ENCODE measurements at places on chromosomes 6 and 20.

DNA sequence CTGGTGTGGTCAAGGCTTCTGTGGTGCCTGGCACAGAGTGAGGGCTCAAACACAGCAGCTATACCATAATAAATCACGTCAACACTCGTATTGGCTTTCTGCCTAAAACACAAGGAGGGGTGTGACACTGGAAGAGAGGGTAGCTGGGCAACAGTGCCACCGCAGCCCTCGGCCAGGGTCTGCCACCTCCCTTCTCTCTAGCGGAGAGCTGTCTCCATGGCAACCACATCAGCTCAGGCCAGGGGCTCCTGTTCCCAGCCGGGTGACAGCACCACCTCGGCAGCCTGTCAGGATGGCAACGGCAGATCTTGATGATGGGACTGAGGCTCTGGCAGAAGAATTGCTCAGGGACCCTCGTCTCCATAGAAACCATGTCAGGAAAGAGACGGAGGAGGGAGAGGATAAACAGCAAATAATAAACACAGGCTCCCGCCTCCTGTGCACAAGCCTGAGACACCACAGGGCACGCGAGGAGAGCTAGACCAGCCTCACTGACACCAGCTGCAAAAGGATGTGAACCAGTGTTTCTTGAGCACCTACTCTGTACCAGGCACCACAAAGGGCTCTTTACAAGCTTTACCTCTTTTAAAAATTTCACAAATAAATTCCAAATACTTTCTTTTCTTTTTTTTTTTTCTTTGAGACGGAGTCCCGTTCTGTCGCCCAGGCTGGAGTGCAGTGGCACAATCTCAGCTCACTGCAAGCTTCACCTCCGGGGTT is 50.4 kb upstream of the TLDC2 start:
- DNase-seq = no peak

GRCh38 chr6:166179704-166180103 is 12.1 kb upstream of the TBXT start:
- no peak for DNase-seq

- DNase-seq = peak; percentile 44
Measured at GRCh38 chr6:7910298-7910653, 312 bp downstream of the TXNDC5 start.

DNA sequence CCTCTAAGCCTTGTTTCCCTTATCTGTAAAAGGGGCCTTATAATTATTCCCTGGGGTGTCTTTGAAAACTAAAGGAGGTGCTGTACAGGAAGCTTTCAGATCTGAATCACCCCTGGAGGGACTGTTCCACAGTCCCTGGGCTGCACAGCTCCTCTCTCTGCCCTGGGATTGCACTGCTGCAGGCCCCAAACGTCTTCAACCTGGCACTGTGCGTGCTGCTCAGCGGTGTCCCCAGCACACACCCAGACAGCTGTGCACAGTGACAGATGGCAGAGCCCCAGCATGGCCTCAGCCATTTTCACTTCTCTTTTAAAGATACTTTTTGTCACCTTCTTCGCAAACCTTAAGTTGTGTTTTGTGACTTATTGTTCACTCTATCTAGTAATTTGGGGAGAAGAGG is 50.7 kb upstream of the INSM1 start:
- DNase-seq = no peak

DNA sequence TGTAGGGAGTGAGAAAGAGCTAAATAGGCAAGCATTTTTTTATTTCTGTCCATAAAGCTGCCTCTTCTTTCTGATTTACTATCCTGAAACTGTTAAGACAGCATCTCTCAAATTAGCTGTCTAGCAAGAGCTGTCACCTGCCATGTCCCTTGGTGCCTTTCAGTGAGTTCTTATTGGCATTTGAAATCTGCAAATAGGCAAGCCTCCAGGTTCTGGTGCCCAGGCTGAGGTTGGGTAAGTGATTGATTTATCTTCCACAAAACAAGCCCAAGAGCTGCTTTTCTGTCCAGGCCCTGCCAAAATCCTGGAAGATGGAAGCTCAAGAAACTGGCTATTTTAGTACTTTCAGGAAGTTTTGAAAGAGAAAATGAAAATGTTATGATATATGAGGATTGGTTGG is 22.4 kb downstream of the MANEA start:
- no peak for DNase-seq

GRCh38 chr6:144606083-144606482 is 320.9 kb downstream of the UTRN start:
- no peak for DNase-seq

DNA sequence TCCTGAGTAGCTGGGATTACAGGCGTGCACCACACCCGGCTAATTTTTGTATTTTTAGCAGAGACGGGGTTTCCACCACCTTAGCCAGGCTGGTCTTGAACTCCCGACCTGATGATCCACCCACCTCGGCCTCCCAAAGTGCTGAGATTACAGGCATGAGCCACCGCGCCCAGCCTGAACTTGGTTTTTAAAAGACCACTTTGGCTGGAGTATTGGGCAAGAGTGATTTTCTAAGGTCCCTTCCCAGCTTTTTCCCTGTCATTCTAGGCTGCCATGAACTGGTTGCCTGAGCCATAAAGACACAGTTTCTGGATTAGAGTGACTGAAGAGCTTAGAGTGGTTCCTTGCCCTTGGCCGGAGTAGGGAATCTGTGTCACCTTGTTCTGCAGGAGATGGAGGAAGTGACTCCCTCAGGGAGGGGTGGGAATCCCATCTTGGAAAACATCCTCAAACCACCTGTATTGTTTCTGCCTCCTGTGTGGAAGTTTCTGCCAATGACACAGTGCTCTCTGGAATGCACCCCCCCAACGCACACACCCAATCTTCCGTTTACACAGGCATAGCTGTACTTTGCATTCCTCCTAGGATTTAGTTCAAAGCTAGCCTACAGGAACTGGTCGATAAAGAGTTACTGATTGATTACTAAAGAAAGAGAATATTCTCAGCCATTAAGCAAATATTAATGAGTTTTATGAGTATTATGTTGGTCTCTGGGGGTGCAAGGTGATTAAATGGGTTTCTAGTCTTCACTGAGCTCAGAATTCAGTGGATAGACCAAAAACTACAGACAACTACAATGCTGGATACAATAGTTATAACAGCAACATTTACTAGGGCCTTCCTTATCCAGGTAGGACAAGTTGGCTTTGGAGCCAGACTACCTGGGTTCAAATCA is 18.2 kb downstream of the BCL2L1 start:
- DNase-seq = no peak

DNA sequence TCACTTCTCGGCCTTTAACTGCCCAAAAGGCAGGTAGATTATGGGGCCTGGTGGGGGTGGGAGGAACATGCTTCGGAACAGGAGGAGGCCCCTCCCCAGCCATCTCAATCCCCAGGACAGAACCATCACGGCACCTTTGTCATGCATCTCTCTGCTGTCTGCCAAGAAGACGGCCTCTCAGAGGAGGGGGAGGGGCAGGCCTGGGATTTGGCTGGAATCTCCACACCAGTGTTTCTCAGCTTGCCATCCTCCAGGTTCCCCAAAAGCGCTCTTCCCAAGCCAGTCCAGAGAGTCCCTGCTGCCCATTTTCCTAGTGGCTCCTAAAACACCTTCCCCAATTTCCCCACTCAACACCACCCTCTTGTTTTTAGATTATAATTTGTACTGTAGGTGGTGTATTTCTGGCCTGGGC is 2.5 kb upstream of the POU5F1 start:
- no peak for DNase-seq

GRCh38 chr20:38426006-38426897 is 8.9 kb downstream of the SNHG17 start:
- no peak for DNase-seq

DNA sequence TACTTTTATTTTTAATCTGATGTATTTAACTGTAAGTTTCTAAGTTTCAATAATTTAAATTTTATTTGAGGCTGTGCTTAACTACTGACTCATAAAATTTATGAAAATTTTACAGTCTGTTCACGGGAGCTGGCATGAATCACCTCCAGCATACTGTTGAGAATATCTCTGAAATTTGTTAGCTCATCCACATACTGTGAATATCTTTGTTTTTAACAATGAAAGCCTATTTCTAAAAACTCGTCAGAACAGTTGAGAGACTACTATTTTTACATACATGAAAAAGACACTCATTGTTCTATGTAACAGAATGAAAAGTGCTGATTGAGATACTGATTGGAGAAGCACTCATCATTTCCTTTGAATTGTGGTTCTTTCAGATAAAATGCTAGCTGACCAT is 749.3 kb downstream of the TENT5A start:
- no peak for DNase-seq

DNA sequence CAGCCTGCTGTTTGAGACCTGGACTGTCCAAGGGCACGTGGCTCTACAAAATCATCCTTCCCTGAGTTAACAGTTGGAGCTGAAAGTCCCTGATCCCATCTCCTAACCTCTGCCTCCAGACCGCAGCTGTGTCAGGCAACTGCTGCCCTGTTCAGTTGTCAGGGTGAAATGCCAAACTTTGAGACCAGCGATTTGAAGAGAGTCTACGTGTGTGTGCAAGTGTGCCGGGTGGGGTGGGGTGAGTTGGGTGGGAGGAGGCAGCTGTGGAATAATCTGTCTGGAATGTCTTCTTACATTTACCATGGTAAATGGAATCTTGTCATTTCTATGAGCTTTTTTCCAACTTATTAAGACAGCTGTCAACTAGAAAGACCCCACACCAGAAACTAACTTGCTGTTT is 81.0 kb upstream of the FAM8A1 start:
- no peak for DNase-seq

GRCh38 chr20:35942243-35942642 is 12.1 kb downstream of the SCAND1 start:
- no peak for DNase-seq

GRCh38 chr6:152343735-152344360 is 293.3 kb downstream of the SYNE1 start:
- no peak for DNase-seq

DNA sequence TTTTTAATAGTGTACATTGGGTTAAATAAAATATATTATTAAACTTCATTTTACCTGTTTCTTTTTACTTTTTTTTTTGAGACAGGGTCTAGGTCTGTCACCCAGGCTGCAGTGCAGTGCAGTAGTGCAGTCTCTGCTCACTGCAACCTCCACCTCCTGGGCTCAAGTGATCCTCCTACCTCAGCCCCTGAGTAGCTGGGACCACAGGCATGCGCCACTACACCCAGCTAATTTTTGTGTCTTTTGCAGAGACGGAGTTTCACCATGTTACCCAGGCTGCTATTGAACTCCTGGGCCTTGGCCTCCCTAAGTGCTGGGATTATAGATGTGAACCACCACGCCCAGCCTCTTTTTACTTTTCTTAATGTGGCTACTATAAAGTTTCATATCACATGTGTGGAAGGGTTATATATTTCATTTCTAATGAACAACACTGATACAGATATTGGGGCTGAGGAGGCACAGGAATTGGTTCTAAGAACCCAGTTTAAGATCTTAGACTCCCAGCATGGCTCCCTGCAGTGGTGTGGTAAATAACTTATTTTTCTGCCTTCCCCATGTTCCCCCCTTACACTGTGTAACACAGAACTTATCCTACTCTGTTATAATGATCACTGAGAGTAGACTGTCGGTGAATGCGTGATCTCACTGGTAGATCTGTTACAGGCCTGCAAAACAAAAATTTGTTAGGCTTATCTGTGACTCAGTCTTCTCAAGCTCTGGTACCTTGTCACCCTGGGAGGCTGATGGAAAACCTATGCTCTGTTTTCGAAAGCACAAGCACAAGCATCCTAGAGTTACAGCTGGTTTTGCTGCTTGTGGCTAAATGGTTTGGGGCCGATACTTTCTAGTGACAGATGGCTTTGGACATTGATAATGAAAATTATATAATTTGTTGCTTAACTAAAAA is 5.8 kb upstream of the ATXN1 start:
- DNase-seq = no peak

DNA sequence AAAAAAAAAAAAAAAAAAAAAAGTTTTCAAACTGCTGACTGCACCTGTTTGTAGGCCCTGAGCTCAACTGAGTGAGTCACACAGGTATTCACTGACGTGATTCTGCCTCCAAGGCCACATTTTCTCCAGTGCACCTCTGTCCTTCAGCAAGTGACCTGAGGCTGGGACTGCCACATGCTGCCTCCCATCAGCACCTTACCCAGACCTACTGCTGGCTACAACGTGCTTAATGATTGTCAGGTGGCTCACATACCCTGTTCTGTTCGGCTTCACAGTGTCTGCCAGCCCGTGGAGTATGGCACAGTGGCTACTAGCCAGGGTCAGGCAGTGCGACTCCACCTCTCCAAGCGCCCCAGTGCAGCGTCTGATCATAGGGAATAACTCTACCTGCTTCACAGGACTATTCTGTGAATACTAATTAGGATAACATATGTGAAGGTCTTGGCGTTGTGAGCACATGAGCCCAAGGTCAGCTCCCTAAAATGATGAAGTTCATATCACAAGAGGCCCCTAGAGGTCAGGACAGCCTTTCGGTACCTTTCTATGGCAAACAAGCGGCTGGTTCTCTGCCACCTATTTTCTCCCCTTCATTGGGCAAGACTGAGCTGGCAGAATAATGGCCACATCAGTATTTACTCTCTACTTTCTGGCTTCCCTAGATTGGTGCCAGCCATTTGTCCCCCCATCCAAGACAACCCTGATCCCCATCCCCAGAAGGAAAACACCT is 28.1 kb downstream of the RIPOR3 start:
- DNase-seq = peak; percentile 69

DNA sequence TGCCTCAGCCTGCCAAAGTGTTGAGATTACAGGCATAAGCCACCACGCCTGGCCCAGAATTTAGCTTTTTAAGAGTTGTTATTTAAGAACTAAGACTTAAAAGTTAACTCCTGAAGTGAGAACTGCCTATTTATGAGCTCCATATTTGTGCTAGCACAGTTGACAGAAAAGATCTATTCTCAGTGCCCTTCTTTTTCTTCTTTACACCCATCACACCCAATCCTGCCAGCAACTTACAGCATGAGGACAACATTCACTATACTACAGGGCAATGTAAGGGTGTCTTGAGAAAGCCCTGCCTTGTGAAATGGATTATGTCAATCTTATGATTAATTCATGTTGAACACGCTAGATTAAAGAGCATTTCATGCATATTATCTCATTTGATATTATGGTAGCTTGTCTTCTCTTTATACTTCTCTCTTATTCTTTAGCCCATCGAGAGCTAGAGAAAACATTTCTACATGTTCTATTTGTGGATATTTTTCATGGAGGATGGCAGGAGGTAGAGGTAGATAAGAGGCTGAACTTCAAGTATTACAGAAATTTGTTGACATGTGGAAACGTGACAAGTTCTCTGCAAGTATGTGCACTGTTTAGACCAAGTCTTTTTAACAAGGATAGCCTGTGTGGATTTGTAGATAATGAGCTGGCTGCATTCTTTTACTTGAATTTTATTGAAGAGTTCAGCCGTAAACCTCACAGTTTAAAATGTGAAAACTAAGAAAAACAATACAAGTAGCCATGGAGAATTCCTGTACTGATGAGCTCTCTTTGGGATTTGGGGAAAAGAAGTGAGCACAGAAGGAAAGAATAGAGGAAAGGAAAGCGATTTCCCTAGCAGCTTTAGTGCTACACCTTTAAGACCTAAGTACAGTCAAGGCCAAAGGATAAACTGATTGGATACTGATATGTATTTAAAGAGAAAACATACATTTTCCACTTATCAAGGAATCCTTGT is 212.2 kb downstream of the ARHGAP18 start:
- DNase-seq = peak; percentile 21

DNA sequence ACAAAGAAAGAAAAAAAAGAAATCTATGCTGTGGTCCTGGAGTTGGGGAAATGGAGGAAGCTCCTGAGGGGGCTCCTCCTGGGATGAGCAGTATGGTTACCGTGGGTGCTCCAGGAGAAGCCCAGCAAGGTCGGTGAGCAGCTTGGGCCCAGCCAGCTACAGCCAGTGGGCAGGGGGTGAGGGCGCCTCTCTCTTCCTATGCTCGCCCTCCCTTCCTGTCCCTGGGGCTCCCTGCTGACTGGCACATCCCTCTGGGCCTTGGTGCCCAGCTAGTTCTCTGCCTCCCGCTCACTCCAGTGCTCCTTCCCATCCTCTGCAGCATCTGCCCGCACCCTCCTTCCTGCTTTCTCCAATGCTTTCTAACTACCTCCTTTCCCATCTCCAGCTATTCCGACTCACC is 16.6 kb downstream of the CD40 start:
- no peak for DNase-seq
